ENCODE measurements at places on chromosomes 4 and X. TPM values are rescaled to one million over a fixed set of nuclear protein-coding genes. Genes with fewer than 3 reads are reported as not detected.

BMP3 gene
- under 0.01 TPM for total RNA-seq

IL13RA1 gene
- 42.4 TPM for total RNA-seq

XAGE3 gene
- not detected for total RNA-seq

TMSB15C gene
- total RNA-seq = 1.9 TPM

AKAP17A gene
- total RNA-seq = 30.4 TPM

ENPP6 gene
- total RNA-seq = not detected

CNKSR2 gene
- 0.07 TPM for total RNA-seq

NEIL3 gene
- total RNA-seq = 1.4 TPM

CLCN4 gene
- 1.4 TPM for total RNA-seq

DMRTC1B gene
- total RNA-seq = not detected

SMIM10L2A gene
- 2.7 TPM for total RNA-seq

ARHGAP6 gene
- total RNA-seq = not detected

ZNF185 gene
- total RNA-seq = 162 TPM

DKK2 gene
- not detected for total RNA-seq

CYLC1 gene
- not detected for total RNA-seq

P2RY4 gene
- not detected for total RNA-seq

FGFBP1 gene
- 12.5 TPM for total RNA-seq

RS1 gene
- total RNA-seq = not detected

TMEM35A gene
- 0.14 TPM for total RNA-seq

TEX13B gene
- not detected for total RNA-seq

CRLF2 gene
- total RNA-seq = not detected

UGT2B15 gene
- not detected for total RNA-seq

CORIN gene
- total RNA-seq = 0.78 TPM

METAP1 gene
- total RNA-seq = 64.7 TPM

AWAT2 gene
- total RNA-seq = not detected

F9 gene
- total RNA-seq = not detected

DCAF4L1 gene
- total RNA-seq = 0.36 TPM

FRMD7 gene
- not detected for total RNA-seq

TMEM185A gene
- total RNA-seq = 17.4 TPM

SGMS2 gene
- total RNA-seq = 126 TPM

BCOR gene
- total RNA-seq = 8.5 TPM

HS6ST2 gene
- 14.0 TPM for total RNA-seq

DNAAF6 gene
- total RNA-seq = not detected

CBLL2 gene
- total RNA-seq = not detected

GPR34 gene
- not detected for total RNA-seq

XK gene
- total RNA-seq = 0.93 TPM

ZDHHC9 gene
- total RNA-seq = 16.4 TPM

IL2 gene
- not detected for total RNA-seq

Data from nasal cavity respiratory epithelium epithelial cell of viscerocranial mucosa (primary cell).